ENCODE measurements at places on chromosomes 16 and 17. TPM values are rescaled to one million over a fixed set of nuclear protein-coding genes. Genes with fewer than 3 reads are reported as not detected.

Gene PPY
- not detected for total RNA-seq

Gene JUP
- 8.9 TPM for total RNA-seq

Gene SAT2
- total RNA-seq = 82.2 TPM

Gene DOC2A
- total RNA-seq = not detected

Gene MPDU1
- 127 TPM for total RNA-seq

Gene KCNH6
- not detected for total RNA-seq

Gene NPIPA8
- total RNA-seq = not detected

Gene SPDYE4
- not detected for total RNA-seq

Gene MAP2K6
- 3.4 TPM for total RNA-seq

Gene PRR11
- 64.7 TPM for total RNA-seq

Gene HSF5
- 0.16 TPM for total RNA-seq

Gene SCGB1C2
- total RNA-seq = not detected

Gene MYO19
- 43.3 TPM for total RNA-seq

Gene TNK1
- total RNA-seq = not detected

Gene TEKT3
- 0.63 TPM for total RNA-seq

Gene PRSS27
- total RNA-seq = 1.3 TPM

Gene TMEM92
- 0.09 TPM for total RNA-seq

Gene RPS15A
- total RNA-seq = 187 TPM

Gene HBQ1
- total RNA-seq = 0.63 TPM

Gene SLC6A2
- not detected for total RNA-seq

Gene ADAD2
- total RNA-seq = not detected

Gene CYGB
- total RNA-seq = 35.2 TPM

Gene CACNG3
- total RNA-seq = not detected

Gene DECR2
- 8.1 TPM for total RNA-seq

Gene MARF1
- total RNA-seq = 27.1 TPM

Gene RNF112
- 2.3 TPM for total RNA-seq

Gene ZMYND15
- 0.18 TPM for total RNA-seq

Gene KRTAP4-9
- not detected for total RNA-seq

Gene GPR139
- total RNA-seq = not detected

Data from fibroblast of the aortic adventitia (primary cell).